ENCODE measurements at places on chromosomes 7 and 10.

GRCh38 chr10:34575882-34576281 lies 239.2 kb downstream of the PARD3 start:
- DNase-seq, result no peak

DNA sequence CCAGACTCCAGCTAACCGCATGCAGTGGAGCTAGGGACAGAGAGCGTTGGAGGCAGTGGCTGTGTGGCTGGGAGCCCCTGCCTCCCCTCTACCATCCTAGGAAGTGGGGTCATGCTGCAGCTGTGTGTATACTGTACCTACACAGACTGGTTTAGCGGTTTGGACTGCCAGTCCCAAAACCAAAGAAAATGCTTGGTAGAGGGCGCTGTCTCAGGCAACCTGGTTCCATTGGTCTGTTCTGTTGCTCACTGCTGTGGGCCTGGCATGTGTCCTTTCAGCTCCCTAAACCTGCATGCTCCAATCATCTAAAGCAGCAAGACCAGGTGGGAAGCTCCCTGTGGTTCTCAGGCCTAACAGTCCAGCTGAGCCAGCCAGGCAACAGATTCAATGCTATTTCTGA lies 4.5 kb downstream of the RBP4 start:
- DNase-seq, result no peak

DNA sequence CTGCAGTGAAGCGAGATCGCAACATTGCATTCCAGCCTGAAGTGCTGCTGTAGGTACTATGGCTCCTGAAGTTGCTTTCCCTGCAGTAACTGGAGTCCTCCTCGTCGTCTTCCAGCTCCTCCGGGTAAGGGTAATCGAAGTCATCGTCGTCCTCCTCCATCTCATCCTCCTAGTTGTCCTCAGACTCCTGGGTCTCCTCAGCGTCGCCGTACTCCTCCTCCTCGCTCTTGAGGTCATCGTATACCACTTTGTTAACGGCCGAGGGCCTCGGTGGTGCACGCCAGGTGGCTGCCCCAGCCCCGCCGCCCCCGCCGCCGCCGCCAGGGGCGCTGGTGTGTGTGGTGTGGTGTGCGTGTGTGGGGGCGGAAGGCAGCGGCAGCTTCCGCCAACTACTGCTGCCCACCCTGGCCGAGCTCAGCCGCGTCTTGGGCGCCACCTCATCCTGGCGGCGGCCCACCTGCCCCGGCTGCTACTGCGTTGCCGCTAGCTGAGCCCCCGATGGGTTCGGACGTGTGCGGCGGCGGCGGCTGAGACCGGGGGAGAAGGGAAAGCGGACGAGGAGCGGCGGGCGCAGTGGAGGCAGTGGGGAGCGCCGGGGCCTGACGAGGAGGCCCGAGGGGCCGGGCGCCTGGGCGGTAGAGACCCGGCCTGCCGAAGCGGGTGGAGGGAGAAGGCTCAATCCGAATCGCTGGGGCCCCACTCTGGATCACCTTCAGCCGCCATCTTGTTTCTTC lies 11.8 kb upstream of the ACBD5 start:
- DNase-seq, result no peak

DNA sequence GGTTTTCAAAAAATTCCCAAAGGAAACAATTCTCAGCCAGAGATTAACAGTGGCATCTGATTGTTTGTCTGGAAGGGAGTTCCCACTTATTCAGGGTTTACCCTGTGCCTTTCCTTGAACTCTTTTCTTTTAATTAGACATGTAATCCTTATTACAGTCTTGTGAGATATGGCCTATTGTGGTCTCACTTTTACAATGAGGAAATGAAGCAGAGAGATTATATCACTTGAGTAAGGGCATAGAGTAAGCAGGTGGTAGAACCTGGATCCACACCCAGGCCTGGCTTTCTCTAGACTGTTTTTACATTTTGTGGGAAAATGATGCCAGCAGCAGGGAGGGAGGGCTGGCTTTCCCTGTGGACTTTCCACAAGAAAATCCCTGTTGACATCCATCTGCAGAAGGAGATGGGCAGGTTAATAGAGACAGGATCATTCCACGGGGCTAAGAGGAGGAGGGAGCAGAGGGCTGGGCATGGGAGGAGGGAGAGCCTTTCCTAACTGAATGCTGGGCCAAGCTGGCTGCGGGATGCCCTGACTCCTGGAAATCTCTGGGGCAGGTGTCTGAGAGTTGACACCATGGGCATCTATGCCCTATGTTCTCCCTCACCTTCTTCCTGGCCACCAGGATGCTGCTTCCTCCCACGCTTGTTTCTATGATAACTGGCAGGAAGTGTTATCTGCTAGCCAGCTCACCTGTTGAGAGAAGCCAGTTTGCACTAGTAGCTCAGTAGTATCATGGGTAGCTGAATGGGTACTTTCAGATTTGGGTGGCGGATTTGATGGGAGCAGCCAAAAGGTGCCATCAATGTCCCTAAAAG lies 28.7 kb upstream of the ARHGAP22 start:
- no peak for DNase-seq

DNA sequence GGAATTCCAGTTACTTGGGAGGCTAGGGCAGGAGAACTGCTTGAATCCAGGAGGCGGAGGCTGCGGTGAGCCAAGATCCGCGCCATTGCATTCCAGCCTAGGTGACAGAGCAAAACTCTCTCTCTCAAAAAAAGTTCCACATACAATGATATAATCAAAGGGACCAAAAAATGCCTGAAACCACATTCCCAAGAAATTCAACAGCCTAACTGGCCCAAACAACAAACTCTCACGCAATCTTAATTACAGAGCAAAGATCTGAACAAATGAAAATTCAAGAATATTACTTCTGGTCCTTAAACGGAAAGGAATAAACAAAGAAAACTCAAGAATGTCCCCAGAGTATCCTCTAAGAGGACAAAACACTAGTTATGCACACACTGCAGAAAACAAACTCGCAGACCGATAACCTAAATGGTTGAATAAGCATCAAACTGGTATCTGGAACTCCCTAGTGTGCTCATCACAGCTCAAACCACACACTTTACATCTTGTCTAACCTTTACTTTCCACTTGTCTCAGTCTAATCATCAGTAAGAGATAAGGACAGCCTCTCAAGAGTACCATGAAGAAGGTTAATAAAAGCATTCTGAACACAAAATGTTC lies 3.7 kb downstream of the OGA start:
- no peak for DNase-seq

DNA sequence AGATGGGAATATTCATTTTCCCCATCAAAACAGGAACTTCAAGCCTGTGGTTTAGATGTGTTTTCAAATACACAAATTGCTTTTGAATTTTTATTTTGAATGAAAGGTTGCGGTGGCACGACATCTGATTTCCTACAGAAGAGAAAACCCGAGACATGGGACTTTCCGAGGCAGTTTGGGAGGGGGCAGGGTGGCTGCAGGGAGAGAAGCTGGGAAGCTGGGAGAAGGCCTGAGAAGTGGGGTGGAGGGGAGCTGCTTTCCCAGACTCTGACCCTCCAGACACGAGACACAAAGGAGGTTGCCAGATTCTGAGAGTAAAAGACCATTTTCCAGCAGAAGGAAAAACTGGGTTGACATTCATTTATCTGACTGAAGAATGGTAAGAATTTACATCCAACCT lies 19.6 kb downstream of the TMEM176A start:
- no peak for DNase-seq

GRCh38 chr10:29643771-29644501 lies 9.2 kb upstream of the SVIL start:
- no peak for DNase-seq

- DNase-seq, result no peak
Measured at GRCh38 chr10:49645871-49646870, 32.3 kb downstream of the CHAT start.

DNA sequence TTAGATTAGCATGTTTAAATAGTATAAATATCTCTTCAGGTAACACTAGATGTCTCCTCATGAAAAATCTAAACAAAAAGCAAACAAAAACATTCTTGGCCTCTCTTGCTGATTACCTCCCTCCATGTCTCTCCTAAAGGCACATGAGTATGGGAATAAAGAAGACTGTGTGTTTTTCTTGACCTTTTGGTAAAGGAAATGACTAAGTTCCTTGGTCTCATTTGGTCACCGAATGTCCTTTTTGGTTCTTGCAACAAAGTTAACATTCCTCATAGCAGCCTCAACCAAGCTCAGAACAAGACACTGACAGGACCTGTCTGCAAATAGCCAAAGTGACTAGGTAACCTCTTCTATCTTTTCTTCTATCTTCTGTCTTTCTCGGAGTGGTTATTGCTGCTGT lies 35.5 kb downstream of the POM121L12 start:
- no peak for DNase-seq

DNA sequence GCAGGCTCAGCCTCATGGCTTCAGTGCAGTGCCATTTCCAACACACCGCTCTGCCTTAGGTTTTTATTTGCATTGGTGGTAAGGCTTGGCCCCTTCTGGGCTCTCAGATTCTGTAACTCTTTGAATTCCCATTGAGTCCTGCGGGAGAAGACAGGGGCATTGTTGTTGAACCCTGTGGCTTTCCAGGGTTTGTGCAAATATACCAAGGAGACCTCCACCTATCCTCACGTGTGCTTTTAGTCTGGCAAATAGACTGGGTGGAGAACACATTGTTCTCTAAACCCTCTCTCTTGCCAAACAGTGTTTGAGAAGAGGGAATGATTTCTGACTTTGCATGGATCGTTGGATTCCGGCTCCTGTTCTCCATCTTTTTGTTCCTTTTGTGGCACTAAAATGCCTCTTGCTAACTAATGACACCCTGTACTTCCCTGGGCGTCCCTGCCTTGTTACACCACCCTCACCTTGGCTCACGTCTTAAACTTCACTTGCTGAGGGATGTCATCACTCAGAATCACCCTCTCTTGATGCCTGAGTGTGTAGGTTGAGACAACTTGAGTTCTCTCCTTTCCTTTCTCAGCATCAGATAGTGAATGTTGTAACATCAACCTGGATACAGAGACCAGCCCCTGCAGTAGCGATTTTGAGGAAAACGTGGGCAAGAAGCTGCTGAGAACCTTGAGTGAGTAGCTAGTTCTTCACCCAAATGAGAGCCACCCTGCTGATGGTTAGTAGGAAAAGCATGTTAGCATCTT lies 40.5 kb downstream of the GOT1 start:
- DNase-seq, result no peak

GRCh38 chr7:80699721-80700256 lies 61.3 kb downstream of the CD36 start:
- no peak for DNase-seq

DNA sequence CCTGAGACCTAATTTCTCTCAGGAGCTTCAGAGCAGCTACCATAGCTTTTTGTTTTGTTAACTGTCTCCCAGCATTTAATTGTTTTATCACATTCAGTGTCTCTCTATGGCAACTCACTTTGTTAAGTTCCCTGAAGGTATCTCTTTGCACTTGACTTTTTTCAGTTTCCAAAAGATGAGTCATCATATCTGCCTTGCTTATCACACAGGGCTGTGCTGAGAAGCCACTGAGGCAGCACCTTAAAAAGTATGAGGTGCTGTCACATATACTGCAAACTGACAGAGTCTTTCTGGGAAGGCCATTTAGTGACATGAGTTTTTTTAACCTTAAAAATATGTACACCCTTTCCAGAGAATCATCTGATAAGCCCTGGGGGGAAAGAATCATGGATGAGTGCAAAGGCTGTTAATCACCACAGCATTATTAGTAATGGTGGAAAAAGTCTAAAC lies 56.8 kb downstream of the PPP1R3C start:
- no peak for DNase-seq

DNA sequence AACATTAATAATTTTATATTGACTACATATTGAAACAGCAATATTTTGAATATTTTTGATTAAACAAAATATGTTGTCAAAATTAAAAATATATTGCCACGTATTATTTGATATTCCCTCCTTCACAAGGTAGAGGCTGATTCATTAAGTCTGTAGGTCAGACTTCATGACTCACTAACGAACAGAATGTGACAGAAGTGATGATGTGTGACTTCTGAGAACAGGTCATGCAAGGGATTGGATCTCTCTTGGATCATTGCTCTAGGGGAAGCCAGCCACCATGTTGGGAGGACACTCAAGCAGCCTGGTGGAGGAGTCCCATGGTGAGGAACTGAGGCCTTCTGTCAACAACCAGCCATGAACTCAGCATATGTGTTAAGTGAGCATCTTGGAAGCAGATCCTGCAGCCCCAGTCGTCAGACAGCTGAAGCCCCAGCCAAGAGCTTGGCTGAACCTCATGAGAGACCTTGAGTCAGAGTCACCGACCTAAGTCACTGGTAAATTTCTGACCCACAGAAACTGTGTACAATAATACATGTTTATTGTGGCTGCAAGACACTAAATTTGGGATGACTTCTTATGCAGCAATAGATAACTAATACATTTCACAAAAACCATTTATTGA lies 66.6 kb downstream of the HTR5A start:
- DNase-seq, result no peak

DNA sequence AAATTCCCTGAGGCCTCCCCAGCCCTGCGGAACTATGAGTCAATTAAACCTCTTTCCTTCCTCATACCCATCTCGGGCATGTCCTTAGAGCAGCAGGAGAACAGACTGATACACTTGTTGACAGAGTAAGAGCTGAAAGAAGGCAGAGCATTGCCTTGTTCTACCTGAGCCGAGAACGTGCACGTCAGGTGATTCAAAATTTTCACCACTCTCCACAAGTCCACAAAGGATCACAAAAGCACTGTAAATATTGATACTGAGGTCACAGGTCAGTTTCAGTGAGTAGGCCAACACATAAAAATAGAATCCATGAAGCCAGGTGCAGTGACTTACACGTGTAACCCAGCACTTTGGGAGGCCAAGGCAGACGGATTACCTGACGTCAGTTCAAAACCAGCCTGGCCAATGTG lies 27.8 kb downstream of the DCLRE1C start:
- DNase-seq, result no peak

DNA sequence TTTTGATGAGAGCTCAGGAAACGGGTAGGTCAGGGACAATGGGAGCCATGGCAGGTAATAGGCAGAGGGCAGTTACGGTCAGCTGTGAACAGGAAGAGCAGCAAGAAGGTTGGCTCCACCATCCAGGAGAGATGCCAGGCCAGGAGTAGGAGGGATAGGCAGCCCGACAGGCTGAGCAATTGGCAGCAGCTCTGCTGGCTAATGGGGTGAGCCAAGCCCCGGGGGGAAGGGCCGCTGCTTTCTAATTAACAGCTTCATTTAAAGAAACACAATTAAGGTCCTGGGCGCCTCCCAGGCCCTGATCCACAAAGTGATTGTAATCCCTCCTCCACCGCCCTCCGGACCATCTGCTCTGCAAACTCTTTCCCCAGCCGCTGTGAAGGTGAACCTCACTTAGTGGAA lies 23.7 kb downstream of the SH2B2 start:
- no peak for DNase-seq

DNA sequence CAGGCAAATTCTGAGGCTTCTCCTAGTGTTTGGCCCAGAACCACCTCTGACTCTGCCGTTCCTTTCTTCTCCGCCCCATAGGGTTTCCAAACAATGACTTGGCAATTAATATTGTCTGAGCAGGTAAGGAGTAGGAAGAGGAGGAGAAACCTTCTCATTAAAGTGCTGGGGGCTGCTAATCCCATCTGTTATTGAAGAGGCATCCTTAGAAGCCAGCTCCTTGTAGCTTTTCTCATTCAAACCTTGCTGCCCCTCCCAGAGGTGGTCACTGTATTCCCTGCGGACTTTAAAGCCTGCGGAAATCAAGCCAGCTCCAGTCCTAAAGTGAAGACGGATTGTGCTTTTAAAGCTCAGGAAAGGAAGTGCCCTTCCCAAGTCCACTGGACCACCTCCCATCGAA lies 1.4 kb upstream of the NKX1-2 start:
- no peak for DNase-seq
